ENCODE measurements at places on chromosomes 5 and 9.

DNA sequence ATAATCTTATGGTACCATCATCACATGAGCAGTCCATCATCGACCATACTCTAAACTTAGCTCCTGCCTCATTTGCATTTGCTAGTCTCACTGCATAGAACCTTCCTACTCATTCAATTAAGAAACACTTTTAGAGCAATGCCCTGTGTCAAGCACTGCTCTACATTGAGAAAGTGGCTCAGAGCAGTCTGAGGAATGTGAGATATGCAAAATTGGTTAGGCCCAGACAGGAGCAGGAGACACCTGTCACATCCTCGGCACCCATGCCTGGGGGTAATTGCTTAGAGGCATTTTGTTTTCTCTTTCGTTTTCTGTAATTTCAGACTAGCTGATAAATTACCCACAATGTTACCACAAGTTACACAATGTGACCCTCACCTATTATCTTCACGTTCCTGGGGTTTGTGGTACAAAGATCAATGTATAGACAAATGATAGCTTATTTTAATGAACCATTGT is 4.9 kb upstream of the RARS1 start:
- DNase-seq, result no peak

DNA sequence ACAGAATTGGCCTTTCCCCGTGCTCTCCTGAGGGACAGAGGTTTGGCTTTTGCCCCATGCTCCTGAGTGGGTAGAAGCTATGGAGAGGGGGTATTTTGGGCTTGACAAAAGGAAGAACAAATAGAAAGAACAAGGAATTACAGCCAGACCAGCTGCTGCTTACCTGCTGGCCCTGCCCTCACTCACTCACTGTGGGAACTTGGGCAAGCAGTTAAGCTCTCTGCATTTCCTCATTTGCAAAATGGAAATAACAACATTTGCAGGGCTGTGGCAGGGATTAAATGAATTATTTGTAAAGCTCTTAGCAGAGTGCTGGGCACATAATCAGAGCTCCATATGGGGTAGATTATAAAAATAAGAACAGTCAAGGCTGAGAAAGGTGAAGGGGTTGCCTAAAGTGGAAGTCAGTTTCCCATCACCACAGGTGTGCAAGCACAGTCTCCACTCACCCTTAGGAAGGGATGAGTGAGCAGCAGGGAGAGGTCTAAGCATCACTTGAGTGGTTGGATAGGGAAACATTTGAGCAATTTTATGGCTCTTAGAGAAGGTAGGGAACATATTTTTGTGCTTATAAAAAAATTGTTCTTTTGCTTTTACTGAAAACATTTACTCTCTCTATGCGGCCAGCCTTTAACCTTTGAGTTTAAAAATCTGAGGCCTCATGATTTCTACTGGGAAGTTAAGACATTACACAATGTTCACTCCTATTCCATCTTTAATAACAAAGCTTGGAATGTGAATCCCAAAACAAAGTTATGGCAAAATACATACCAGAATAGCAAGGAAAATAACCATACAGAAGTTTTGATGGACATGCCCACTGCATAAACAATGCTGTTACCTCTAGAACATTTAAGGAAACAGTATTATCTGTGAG is 42.8 kb upstream of the LHFPL2 start:
- no peak for DNase-seq

- no peak for DNase-seq
These were observed 57.3 kb upstream of the LRRC70 start for GRCh38 chr5:62521319-62521718.

DNA sequence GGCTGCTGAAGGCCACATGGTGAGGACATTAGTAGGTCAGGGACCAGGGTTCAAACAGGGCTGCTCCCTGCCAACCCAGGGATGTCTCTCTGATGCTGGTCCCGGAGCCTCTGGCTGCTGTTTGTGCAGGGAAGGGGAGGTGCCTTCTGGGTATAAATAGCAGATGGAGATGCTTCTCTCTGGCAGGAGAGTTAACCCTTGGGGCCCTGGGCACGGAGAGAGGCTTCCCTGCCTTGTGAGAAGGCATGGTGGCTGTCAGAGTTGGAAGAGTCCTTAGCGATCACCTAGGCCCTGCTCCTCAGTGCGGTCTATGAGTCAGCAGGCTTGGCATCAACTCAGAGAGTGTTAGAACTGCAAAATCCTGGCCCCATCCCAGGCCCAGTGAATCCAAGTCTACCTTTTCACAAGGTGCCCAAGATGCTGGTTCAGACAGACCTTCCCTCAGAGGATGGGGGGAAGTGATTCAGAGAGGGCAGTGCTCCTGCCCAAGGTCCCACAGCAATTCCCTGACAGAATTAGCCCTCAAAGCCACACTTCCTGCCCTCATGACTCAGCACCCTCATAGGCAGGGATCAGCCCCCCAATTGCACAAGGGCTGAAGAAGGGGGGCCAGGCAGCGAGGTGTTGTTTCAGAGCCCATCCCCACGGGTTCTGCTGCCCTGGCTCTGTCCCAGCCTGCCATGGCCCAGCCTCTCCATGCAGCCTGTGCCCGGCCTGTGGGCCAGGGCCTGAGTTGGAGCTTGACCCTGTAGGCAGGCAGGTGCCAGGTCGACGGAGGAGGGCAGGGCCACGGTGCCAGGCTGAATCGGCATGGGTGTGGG is 25.6 kb downstream of the CAMK2A start:
- DNase-seq, result peak; percentile 66

DNA sequence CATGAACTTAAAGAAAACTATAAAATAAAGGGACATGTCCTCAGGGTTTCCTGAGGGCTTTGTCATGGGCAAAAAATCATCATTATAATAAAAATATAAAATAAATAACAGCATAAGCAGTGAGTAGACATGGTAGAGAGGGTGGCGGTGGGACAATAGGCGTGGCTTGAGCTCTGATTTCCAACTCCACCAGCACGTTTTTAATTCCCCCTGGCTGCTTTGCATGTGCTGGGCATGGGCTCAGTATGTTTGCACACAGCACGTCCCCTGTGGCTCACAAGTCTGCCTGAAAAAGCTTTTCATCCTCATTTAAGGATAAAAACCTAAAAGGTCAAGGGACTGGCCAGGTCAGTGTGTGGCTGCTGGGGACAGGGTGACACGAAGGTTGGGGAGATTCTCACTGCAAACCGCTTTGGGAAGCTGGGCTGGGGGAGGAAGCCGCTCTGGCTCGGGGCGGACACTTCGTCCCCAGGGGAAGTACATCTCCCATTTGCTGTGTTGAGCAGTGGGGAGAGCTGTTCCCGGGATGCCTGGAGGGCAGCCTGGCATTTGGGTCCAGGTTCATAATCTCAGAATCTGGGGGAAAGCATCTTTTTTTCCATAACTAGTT is 32.6 kb downstream of the NKX2-5 start:
- no peak for DNase-seq

DNA sequence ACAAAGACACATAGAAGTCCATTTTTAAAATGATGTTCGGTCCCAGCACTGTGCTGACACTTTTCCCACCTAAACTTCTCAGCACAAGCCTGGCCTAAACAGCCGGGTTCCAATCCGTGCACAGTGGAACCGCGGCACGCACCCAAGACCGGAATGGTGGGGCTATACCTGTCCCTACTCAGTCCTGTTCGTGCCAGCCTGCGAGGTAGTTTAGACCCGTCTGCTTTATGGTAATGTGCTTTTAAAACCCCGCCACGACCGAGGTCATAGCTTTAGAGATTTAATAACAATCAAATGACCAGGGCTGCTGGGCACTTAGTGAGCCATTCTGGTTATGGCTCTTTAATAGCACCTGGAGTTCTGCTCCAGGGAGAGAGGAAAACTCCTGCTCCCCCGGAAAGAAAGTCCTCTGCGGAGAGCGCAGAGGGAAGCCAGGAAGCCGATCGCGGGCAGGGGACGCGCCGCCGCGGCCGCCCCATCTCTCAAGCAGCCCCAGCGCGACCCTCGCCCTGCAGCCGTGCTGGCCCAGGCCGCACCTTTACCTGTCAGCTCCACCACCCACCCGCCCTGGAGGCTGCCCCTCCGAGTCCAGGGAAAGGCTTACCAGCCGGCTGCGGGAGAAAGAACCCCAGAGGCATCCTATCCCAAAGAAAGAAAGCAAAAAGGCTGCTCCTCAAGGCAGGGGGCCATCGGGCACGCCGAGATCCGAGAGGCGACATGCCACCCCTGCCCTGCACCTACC is 511 bp downstream of the ARL15 start:
- DNase-seq, result no peak

GRCh38 chr9:28502189-28502588 is 928.9 kb upstream of the C9orf72 start:
- DNase-seq, result no peak

GRCh38 chr5:152855441-152855840 is 450.4 kb upstream of the NMUR2 start:
- DNase-seq, result no peak

GRCh38 chr5:137566780-137567179 is 67.7 kb upstream of the SPOCK1 start:
- DNase-seq, result no peak

GRCh38 chr9:134964271-134965055 is 46.8 kb upstream of the FCN1 start:
- no peak for DNase-seq

GRCh38 chr9:34396276-34397214 is 19.8 kb upstream of the MYORG start:
- no peak for DNase-seq

DNA sequence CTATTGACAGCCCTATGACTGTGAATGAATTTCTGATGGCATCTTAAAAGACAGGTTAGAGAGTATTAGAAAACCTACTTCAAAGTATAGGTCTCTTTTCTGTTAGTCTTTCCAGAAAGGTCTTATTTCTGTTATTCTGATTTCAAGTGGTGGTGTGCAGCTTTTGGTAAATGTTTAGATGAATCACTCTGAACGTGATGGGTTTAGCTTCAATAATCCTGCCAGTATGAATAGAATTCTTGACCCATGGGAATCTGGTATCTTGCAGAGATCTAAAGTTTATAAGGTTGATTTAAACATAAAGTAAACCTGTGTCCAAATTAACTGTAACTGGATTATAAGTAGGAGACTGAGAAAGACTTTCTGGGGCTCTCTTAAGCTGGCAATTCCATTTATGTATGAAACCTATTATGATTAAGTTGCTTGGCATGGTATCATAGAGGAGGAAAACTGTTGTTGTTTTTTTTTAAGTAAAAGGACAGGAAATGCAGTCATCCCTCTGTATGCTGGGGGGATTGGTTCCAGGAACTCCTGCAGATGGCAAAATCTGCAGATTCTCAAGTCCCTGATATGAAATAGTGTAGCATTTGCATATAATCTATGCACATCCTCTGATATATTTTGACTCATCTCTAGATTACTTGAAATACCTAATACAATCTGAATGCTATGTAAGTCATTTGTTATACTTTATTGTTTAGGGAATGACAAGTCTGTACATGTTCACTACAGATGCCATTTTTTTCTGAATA is 77.0 kb upstream of the ADAMTS19 start:
- peak; percentile 20 for DNase-seq

DNA sequence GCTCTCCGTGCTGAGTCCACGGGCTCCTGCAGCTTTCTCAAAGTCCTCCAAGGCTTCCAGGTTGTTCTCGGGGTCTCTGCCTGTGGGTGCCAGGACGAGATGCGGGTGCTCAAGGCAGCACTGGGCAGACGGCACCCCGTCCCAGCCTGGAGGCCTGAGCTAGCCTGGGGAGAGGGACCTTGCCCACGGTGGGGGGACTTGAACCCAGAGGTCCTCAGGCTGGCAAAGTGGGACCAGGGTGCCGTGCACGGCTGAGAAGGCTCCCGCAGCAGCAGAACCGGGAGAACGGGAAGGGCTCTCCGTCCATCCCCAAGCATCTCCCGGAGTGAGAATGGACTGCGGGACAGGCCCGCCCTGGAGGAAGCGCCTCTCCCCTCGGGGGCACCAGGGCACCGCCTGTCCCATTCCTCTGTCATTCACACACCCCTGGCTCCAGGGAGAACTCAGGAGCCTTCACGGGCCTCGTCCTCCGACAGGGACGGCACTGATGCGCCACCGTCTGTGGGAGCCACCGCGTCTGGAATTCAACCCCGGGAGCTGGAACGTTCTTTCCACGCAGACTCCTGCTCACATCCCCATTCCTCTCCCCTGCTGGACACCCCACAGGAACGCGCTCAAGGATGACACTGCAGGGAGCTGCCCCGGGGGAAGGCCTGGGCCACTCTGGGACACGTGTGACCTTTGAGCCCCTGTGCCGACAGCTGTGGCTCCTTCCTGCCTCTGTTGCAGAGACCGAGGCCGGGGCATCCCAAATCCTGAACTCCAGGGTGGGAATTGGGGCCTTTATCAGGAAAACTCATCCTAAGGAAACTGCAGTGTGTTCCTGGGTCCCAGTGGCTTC is 16.3 kb upstream of the OBP2B start:
- DNase-seq, result no peak

GRCh38 chr9:136631038-136632000 is 31.4 kb upstream of the EGFL7 start:
- peak; percentile 55 for DNase-seq

- DNase-seq, result no peak
These were observed 552.4 kb upstream of the MEF2C start for GRCh38 chr5:89435347-89435746.

DNA sequence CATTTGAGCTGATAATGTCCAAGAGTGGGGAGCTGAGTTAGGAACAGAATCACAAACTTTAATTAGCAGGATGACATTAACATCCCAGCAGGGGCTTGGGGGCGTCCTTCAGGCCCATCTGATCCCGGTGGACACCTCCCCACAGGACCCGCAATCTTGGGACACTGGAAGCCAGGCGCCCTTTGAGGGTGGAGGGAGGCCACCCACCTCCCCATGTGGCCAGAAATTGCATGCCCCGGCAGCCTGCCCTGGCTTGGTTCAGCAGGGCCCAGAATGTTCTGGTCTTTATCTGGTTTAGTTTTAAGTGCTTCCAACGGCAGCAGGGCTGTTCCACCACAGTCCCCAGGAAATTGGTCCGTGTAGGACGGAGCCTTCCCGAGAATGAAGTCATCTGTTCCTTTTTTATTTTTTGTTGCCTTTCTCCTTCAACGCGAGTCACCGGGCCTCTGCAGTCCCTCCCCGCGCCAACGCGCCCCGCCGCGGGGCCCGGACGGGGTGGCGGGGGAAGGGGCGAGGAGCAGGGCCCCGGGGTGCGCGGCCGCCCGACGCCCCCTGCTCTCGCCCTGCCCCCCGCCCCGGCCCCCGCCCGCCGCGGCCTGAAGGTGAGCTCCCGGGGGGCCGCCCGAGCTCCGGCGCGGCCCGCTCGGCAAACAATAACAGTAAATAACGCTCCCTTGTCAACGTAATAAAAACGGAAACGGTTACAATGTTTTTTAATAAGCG is 207.9 kb downstream of the C9orf50 start:
- peak; percentile 71 for DNase-seq

- no peak for DNase-seq
These were observed 416.4 kb downstream of the CSNK1G3 start for GRCh38 chr5:123928401-123928800.

- peak; percentile 57 for DNase-seq
These were observed at the start of gene ERGIC1 for GRCh38 chr5:172833686-172834414. Gene ERGIC1 (plus strand): TSS chr5:172834251. CDS start chr5:172834414, 163 bp downstream.

All from skeletal muscle cell (primary cell).